ENCODE measurements at places on chromosomes 2 and 18.

- DNase-seq: no peak
Observed at GRCh38 chr18:58894930-58895329, 30.3 kb downstream of the ZNF532 start.

DNA sequence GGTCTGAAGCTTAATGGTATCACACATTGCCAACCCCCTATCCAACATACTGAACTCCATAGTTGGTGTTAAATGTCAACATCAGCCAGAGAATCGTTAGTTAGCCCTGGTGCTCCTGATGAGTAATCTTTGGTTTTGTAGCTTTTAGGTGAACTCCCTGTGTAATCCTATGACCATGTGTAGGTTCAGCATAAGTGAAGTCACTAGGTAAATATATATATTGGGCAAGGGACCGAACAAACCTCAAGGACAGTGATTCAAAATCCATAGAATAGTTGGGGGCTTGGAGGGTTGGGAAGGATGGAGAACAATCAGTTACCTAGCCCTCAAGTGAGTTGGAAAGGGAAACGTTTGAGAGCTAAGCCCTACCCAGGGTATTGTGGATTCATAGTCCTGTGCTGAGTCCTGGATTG, 16.0 kb upstream of the AP1S3 start:
- no peak for DNase-seq

DNA sequence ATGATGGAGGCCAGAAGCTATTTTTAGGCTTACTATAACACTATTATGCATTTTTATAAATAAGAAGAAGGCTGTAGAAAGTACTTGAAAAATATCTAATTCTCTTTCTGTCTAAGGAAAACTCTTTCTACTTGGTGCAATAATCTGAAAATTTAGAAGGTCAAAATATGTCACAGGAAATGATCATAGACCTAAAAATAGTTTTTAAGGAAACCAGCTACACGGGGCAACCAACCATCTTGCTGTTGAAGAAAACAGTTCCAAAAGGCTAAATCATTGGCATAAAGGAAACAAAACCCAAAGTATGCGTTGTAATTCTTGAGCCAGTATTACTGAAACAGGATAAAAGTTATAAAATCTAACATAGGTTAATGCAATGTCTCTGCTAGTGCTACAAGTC, 40.2 kb downstream of the SOCS6 start:
- DNase-seq: no peak

- no peak for DNase-seq
Observed at GRCh38 chr2:189628817-189629530, 32.3 kb upstream of the ASNSD1 start.

GRCh38 chr2:106932644-106933043, 46.7 kb upstream of the ST6GAL2 start:
- no peak for DNase-seq

DNA sequence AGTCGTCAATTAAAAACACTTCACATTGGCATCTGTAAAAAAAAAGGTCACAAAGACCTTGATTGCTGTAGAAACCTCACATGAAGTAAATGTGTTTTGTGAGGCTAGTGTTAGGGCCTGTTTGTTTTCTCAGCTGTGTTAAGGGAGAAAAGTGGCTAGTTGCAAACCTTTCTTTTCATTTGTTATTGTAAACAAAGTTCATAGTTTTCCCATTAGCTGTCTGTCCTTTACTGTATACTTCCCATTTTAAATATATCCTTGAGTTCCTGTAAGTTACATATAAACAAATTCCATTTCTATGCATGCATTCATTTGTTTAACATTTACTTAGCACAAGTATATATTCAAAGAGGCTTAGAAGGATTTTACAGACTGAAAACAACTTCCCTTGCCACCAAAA, 1250.2 kb downstream of the LRP1B start:
- peak; percentile 54 for DNase-seq

GRCh38 chr18:23710068-23710527, 20.8 kb downstream of the LAMA3 start:
- DNase-seq: no peak

GRCh38 chr2:43226955-43227829, 786 bp upstream of the ZFP36L2 start:
- DNase-seq: peak; percentile 87

DNA sequence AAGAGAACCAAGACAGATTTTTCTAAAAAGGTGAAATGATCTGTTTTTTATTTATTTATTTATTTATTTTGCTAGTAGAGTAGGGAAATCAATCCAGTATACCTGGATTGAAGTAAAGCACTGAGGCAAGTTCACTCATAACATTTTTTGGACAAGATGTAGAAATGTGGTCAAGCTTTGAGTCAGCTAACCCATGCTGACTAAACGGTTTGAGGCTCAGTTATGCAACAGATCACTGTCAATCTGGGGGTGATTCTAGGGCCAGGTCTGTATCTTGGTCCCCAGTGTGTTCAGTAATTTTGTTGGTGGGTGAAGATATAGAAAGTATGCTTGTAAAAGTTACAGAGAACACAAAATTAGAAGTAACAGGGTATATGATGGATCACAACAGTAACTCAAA, 60.2 kb downstream of the RMDN2 start:
- peak; percentile 62 for DNase-seq

- DNase-seq: no peak
Observed at GRCh38 chr18:29012364-29012763, 835.4 kb upstream of the CDH2 start.

DNA sequence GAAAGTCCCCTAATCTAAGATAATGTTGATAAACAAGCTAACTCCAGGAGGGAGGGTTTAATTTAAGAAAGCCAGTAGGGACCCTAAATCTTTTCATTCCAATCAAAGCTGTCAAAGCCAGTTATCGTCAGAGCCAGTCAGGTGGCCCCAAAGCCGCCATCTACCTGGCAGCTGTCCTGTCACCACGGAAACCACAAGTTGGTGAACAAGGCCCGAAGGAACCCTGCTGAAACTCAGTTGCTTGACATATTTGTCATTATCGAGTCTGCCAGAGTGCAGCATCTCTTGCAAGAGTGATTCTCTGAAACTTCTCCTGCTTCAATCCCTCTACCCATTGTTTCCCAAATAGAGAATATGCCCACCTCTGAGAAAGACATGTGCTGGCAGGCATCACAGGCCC, 30.8 kb upstream of the POLE4 start:
- no peak for DNase-seq

GRCh38 chr2:128260239-128261138, 58.2 kb downstream of the HS6ST1 start:
- peak; percentile 90 for DNase-seq

DNA sequence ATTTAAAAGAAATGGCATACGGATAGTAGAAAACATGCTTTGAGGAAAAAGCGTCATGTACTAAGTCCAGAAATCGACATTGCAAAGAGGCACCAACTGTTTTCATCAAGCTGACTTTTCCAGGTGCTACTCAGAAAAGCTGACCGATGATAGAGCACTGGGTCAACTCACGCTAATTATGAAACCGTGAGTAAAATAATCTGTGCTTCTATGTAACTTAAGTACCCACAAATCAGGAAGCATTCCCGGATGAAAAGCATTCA, 353 bp upstream of the NUP35 start:
- no peak for DNase-seq

DNA sequence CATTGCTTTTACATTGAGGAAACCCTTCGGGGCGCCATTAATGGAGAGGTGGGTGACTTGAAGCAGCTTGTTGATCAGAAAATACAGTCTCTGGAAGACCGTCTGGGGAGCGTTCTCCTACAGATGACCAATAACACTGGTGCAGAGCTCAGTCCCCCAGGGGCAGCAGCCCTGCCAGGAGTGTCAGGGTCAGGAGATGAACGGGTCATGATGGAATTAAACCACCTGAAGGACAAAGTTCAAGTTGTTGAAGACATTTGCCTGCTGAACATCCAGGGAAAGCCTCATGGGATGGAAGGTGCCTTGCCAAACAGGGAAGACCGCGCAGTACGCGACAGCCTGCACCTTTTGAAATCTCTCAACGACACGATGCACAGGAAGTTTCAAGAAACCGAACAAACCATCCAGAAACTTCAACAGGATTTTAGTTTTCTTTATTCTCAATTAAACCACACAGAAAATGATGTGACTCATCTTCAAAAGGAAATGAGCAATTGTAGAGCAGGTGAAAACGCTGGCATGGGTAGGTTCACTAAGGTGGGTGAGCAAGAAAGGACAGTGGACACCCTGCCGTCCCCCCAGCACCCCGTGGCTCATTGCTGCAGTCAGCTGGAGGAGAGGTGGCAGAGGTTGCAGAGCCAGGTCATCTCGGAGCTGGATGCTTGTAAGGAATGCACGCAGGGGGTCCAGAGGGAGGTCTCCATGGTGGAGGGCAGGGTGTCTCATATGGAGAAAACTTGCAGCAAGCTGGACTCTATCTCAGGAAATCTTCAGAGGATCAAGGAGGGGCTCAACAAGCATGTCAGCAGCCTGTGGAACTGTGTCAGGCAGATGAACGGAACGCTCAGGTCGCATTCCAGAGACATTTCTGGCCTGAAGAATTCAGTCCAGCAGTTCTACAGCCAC, 45.0 kb downstream of the EMILIN2 start:
- no peak for DNase-seq

- DNase-seq: peak; percentile 23
Observed at GRCh38 chr2:220226546-220226945, 599.1 kb downstream of the SLC4A3 start.

DNA sequence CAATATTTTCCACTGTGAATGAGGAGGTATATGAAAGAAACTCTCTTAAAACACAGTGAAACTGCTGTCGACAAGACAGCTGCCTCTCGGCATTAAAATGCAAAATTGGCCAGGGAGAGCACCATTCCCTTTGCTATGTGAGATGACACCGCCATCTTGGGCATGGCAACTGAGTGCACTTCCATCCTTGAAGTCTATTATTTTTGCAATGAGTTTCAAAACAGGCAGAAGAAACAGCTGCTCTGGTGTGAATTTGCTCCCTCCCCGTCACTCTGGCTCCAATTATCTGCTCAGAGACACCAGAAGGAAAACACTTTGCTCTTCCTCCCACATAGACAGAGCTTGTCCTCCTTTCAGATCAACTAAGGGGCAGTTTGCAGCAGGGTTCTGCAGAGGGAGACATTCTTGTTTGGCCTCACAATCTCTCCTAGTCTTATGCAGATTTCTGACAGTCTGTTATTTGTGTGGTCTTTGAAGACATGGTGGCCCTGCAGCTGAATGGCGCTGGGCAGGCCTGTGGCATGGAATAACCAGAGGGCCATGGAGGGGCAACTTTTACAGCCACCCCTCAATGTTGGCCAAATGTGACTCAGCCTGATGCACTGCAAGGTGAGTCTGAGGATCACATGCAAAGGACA, 48.6 kb upstream of the SEC11C start:
- DNase-seq: no peak

DNA sequence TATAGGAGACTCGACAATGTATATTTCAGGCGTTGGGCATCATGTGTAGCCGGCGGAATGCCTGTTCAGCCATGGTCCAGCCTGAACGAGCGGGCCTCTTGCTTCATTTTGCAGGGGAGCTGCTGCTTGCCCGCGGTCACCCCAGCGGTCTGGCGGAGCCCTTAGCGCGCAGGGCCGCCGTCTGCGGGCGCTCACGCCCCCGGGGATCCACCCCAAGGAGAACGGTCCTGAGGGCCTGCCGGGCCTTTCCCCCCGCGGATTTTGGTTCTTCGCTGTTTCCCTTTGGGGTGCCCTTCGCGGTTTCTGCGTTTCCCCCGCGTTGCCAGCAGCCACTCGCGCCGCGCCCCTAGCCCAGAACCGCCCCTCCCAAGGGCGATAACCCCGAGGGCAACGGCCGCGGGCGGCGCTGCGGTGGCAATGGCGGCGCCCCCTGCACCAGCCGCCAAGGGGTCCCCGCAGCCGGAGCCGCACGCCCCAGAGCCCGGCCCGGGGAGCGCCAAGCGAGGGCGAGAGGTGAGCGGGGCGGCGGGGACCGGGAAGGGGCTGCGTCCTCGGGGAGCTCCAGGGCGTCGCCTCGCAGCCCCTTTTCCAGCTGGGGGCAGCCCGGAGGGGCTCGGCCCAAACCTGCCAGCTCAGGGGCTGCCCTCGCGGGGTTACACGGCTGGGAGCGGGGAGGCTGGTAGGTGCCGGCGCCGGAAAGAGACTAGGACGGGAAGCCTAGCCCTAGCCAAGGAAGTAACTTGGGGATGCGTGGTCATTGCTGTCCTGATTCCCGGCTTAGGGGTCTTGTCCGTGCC, at the start of gene MFSD2B:
MFSD2B (plus strand) TSS at position 406 of the 797 bp plus-strand sequence; CDS start at position 418, 12 bp downstream.
- DNase-seq: peak; percentile 26

- no peak for DNase-seq
Observed at GRCh38 chr2:201961401-201961800, 72.3 kb upstream of the FZD7 start.

DNA sequence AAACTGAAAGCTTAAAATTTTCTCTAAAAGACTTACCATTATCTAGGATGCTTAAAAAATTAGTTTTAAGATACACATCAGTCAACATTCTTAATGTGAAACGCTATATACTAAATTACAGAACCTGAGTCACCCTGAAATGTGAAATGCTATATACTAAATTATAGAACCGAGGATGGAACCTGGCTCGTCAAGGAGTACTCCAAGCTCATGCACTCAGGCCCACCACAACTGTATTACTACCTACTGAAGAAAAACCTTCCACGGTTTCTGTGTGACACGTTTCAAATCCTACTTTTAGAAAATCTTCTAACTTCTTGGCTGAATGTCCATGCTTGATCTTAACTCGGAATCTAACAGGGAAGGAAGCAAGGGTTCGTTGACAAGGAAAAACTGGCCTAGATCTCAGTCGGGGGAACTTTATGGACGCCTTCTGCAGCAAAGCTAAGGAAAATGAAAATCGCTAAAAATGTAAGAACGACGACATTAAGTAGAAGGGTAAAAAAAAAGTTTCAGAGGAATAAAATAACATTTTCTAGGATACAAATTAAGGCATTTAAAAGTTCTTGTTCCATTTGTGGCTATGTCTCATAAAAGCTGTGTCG, 1.4 kb downstream of the PRKD3 start:
- DNase-seq: peak; percentile 56

GRCh38 chr2:229715895-229716507, 1.6 kb upstream of the DNER start:
- DNase-seq: peak; percentile 11

DNA sequence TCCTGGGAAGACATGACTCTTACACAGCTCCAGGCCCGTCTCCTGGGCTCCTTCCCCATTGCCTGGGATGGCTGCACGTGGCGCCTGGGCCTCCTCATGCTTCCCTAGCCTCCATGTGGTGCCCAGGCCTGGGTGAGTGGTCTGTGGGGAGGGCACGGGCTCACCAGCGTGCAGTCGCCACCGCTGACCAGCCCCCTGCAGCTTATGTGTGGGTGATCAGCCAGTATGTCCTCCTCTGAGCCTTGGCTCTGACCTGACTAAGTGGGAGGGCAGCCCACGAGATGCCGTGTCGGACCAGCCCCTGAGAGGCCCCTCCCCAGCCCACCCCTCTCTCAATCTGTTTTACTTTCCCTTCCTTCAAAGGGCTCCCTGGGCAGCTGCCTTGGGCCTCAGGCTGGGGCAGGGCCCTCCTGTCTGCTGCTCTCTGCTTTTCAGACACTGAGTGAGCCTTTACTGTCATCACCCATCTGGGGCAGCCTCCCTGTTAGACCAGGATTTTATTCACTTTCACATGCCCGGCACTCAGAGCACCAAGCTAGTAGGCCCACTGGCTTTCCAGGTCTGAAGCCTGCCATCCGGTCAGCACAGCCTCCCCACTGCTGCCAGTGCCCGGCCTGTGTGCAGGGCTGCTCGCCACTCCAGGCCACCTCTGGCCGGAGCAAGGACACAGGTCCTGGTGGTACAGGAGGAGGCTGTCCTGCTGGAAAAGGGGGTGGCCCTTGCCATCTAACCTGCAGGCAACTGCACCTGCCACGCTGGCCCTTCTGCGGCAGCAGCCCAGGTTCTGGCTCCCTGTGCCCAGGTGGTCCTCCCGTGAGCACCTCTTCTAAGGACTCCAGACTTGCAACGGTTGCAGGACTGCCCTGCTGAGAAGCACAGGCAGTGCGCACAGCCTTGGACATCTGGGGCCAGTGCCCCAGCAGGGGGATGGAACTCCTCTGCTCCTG, 84.9 kb upstream of the HPCAL1 start:
- no peak for DNase-seq

Measured in adipocyte (in vitro differentiated cells).